ENCODE measurements at places on chromosomes 12 and 14.
A peak's percentile ranks its signal among the peaks of the same experiment; 100 is the strongest.

DNA sequence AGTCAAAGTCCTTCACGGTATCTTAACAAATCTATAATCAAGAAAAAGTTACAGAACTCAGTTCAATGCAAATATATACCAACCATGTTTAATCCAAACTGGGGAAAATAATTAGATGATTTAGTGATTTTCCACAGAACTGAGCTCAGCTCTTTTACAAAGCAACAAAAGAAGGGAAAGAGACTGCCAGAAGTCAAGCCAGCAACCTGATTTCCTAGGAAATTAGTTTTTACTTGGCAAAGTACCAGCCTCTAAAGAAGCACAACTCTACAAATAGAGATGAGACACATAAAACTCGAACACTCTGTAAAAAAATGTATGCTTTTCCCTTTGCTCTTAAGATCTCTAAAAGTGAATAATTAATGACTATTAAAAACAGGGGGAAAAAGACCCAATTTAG, 19.4 kb downstream of the NUMB start:
- no peak for DNase-seq

GRCh38 chr12:132606466-132606865, 3.9 kb downstream of the LRCOL1 start:
- no peak for DNase-seq

- no peak for DNase-seq
These were observed 1.5 kb upstream of the STAT6 start for GRCh38 chr12:57112492-57113294.

DNA sequence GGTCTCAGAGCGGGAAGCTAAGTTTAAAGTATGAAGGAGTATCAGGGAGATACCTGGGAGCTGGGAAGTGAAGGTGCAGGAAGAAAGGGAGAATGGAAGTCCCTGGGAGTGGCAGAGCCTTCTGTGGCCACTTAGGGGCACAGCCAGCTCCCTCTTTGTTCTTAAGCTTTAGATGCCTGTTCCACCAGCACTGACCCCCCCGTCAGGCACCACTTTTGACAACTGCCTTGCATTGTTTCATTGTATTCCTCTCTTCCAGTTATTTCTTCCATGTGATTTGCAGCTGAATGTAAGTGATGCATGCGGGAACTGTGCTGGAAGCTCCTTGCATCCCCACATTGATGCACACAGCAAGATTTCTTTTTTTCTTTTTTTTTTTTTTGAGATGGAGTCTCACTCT, 2.6 kb downstream of the GALNT16 start:
- no peak for DNase-seq

DNA sequence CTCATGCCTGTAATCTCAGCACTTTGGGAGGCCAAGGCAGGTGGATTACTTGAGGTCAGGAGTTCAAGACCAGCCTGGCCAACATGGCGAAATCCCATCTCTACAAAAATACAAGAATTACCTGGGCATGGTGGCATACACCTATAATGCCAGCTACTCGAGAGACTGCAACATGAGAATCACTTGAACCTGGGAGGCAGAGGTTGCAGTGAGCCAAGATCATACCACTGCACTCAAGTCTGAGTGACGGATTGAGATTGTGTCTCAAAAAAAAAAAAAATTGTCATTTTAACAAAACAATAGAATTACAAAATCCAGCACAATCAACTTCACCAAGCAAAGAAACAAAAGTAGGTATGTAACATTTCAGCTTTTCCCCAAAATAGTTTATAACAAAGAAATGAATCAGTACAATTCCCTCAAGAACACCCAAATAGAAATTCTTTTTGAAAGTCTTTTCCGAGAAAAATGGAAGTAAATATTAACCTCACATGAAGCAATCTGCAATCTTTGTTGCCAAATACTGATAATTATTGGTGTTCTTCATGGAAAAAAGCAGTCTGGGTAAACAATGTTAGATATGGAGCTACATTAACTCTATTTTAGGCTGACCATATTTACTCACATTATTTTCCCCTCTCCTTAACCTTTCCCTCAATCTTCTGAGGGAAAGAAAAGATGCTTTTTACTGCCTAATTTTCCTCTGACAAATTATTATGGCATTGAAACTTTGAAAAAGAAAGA, 165.9 kb upstream of the ATF7IP start:
- DNase-seq: no peak

DNA sequence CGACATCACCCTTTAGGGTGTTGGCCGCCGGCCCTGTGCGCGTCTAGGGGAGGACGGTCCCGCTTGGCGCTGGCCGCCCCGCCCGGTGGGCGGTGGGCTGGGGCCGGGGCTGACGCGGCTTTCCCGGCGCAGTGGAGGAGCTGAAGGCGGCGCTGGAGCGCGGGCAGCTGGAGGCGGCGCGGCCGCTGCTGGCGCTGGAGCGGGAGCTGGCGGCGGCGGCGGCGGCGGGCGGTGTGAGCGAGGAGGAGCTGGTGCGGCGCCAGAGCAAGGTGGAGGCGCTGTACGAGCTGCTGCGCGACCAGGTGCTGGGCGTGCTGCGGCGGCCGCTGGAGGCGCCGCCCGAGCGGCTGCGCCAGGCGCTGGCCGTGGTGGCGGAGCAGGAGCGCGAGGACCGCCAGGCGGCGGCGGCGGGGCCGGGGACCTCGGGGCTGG, 3.6 kb downstream of the TNFAIP2 start:
- peak; percentile 22 for DNase-seq

GRCh38 chr12:116650062-116650461, 87.8 kb downstream of the SPRING1 start:
- no peak for DNase-seq

DNA sequence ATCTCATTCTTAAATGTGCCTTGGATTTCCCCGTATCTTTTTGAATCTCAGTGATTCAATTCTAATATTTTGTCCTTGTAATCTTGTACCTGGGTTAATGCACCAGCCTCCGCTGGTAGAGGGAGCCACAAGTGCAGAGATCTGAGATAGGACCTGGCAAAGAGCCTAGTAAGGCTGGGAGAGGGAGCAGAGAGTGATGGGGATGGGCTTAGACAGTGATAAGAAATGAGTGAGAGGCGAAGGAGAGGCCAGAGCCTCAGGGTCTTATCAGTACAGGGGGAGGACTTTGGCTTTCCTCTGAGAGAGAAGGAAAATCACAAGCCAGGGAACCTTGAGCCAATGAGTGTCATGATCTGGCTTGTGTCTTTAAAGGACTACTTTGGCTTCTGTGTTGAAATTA, 30.5 kb upstream of the LMNTD1 start:
- DNase-seq: no peak

GRCh38 chr12:14905269-14906004, 19.8 kb upstream of the MGP start:
- no peak for DNase-seq

DNA sequence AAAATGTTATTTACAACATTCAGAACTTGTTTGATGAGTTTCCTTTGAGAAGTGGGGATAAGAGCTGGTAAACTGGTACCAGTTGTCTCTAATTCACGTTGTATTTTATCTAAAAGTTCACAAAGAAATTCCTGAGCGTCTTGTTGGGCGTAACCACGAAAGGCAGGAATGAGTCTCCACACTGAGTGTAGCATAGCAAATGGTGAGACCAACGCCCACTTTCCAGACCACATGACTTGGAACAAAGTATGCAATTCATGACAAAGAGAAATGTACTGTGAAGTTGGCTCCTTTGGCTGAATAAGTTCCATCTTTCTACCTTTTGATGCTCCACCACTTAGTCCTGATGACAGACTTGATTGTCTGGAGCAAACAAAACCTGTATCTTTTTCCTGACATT, 18.4 kb downstream of the USP44 start:
- no peak for DNase-seq

DNA sequence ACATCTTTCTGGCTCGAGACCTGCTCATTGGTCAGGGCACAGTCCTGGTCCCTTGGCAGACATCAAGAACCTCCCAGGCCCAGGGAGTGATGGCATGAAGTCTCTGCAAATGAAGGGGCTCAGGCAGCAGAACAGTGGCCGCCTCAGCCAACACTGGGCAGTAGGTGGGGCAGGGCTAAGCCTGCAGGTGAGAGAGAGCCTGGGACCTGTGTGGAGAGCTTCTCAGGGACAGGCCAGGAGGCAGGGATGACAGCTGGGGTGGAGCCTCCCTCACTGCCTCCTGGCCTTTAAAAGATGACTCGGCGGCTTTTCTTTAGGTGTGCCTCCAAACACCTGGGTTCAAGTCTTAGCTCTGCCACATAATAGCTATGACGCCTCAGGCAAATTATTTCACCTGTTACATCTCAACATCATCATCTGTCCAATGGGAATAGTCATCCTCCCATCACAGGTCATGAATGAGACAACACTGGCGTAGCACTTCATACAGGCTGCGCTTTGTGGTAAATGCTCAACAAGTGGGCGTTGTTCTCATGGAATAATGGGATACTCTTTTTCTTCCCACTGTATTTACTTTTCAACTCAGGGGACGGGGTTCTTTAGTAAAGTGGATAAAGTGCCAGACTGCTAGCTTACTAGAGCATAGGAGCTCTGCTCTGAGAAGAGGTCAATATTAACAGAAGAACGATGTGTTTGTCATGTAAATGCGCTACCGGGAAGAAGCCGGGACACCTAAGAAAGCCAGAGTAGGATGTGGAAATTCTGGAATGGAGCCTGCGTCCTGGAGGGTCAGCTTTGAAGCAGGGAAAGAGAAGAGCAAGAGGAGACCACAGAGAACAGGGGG, 277.4 kb downstream of the FOXN3 start:
- no peak for DNase-seq

DNA sequence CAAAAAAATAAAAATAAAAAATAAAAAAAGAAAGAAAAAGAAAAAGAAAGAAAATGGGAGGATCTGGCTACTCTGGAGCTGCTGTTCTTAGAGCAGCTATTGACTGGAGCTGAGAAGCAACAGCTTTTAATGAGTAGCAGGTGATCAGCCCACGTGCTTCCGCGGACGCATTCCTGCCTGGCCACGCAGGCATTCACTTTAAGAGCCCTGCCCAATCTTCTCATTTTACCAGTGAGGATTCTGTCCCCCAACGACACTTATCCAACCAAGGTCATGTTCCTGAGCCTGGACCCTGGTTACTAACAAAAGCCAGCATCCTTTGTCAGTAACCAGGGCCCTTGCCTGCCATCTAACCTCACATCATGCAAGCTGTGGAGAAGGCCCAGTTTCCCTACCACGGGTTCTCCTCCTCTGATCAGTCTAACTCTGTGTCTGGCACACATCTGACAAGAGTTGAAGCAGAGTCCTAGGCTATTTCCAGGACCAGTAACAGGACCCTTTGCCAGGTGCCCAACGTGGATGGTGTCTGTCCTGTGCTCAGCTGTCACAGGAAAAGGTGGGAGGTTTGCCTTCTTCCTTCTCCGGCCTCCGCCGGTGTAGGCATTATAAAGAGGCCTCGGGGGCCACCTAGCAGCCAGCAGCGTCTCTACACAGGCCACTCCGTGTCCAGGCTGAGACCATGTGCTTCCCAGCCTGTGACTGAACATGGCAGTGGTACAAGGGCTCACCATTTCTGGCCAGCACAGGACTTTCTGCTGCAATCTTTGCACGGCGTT, 60.9 kb upstream of the GPATCH2L start:
- DNase-seq: no peak

DNA sequence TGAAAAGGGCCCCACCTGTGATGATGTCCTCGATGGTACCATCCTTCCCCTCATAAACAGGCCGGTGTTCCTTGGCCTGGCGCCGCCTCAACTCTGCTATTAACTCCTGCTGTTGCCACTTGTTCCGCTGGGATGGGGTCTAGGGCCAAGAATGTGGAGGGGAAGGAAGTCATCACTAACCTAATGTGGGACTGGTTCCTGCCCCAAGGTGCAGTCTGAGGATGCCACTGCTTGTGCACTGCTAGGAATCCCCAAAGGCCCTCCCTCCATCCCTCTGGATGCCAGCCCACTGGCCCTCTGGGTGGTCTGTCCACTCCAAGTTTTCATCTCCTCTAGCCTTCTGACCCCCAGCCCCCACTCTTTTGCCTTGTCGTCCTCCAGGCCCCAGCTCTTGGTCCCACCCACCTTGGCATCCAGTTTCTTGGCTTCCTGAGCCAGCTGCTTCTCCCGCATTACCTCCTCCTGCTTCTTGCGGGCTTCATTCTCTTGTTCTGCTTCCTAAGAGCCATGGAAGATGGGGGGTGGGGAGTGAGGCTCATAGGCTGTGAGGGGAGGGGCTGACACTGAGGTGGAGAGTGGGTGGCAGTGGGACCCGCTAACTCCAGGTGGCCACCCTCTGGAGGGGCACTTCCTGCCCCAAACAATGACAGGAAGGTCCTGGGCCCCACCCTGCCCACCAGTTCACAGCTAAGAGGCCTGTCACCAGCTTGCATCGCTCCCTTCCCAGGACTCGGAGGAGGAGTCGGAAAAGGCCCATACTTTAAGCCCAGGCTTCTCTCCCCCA, 23.7 kb downstream of the PRPF40B start:
- no peak for DNase-seq

GRCh38 chr14:59788176-59788575, 82.4 kb downstream of the RTN1 start:
- DNase-seq: no peak

DNA sequence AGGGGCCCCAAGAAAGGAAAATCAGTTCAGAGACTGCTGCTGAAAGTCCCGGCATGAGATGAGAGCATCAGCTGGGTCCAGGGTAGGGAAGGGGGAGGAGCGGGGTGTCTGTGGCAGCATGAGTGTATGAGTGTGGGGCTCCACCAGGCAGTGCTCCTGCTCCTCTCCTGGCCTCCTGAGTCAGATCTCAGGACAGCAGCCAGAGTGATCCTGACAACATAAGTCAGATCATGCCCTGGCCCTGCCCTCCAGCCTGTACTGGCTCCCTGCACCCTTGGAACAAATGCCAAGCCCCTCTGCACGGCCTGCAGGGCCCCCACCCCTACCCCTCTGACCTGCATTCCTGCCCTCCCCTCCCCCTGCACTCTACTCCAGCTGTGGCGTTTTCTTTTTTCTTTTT, 24.2 kb upstream of the LRP1-AS start:
- DNase-seq: no peak

DNA sequence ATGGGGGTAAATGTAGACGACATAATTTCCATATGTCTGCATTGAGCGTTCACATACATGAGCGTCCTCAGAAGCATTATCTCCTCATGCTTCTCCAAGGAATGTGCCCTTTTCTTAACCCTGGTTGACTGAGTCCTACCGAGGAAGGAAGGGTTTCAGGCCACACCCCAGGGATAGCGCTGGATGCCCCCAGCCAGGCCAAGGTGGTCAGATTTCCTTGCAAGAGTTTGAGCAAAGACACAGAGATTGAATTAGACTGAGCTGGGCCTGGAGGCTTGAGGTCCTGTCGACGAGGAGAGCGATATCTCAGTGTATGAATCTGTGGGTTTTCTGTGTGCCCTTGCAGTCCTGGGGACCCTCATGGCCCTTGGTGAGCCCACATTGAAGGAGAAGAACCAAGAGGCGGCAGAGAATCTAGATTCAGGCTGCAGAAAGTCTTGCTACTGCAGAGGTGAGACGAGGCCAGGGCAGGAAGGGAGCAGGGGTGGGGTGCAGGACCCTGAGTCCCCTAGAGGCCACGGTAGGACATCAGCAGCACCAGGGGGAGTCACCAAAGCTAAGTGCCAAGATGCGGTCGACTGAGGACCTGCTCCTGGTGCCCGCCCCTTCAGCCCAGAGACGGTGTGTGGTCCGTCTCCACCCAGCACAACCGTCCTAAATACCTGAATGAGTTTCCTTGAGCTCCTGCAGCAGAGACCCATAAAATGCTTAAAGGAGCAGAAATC, 94.7 kb upstream of the DIO3 start:
- DNase-seq: no peak
